ENCODE measurements at places on chromosomes 2 and 18. TPM values are rescaled to one million over a fixed set of nuclear protein-coding genes. Genes with fewer than 3 reads are reported as not detected.

The MAP3K19 gene
- total RNA-seq = not detected

The G6PC2 gene
- not detected for total RNA-seq

The CTIF gene
- total RNA-seq = 28.8 TPM

The IAH1 gene
- 39.5 TPM for total RNA-seq

The NCKAP5 gene
- 10.5 TPM for total RNA-seq

The FOXI3 gene
- total RNA-seq = not detected

The ASB18 gene
- total RNA-seq = not detected

The KCNE4 gene
- 5.0 TPM for total RNA-seq

The PARD6G gene
- total RNA-seq = 13.8 TPM

The BCL11A gene
- total RNA-seq = 13.5 TPM

The MATN3 gene
- 1.3 TPM for total RNA-seq

The BOLL gene
- total RNA-seq = not detected

The PUS10 gene
- total RNA-seq = 9.3 TPM

The DPP4 gene
- total RNA-seq = 17.3 TPM

The CNDP1 gene
- 0.33 TPM for total RNA-seq

The OXER1 gene
- 0.80 TPM for total RNA-seq

The SCN3A gene
- 0.64 TPM for total RNA-seq

The TXNDC9 gene
- 47.0 TPM for total RNA-seq

The CFLAR gene
- 207 TPM for total RNA-seq

The FBXO41 gene
- 3.9 TPM for total RNA-seq

The DNAH6 gene
- total RNA-seq = 2.3 TPM

The CCL20 gene
- total RNA-seq = 1.3 TPM

The ALPI gene
- not detected for total RNA-seq

The PIGN gene
- total RNA-seq = 33.1 TPM

The CHRNG gene
- not detected for total RNA-seq

The SLC14A1 gene
- total RNA-seq = 2.6 TPM

The CPS1 gene
- total RNA-seq = 10.4 TPM

The CNRIP1 gene
- 63.5 TPM for total RNA-seq

The ABCG5 gene
- not detected for total RNA-seq

The CEP192 gene
- 23.9 TPM for total RNA-seq

The FAM237A gene
- total RNA-seq = not detected

The FMNL2 gene
- 78.1 TPM for total RNA-seq

The SPATA3 gene
- total RNA-seq = not detected

The ADRA2B gene
- 1.4 TPM for total RNA-seq

The LRP2 gene
- 60.4 TPM for total RNA-seq

The SULT1C4 gene
- total RNA-seq = 1.4 TPM

The ZC3H6 gene
- total RNA-seq = 14.4 TPM

The SP5 gene
- 7.9 TPM for total RNA-seq

The KCNJ3 gene
- total RNA-seq = under 0.01 TPM

The GALNT14 gene
- total RNA-seq = 4.3 TPM

The SCN2A gene
- 2.2 TPM for total RNA-seq

The HOXD12 gene
- not detected for total RNA-seq

The HRH4 gene
- total RNA-seq = 0.29 TPM

The MYO5B gene
- total RNA-seq = 53.1 TPM

The RTP5 gene
- not detected for total RNA-seq

The EML4 gene
- 19.4 TPM for total RNA-seq

The ACVR1C gene
- 8.0 TPM for total RNA-seq

The UGGT1 gene
- total RNA-seq = 54.7 TPM

The ELOA2 gene
- total RNA-seq = not detected

The EML6 gene
- 5.9 TPM for total RNA-seq

The NT5C1B gene
- not detected for total RNA-seq

The LINC00305 gene
- total RNA-seq = not detected

The NEU2 gene
- not detected for total RNA-seq
